Cerebellum (tissue), 4 donors: ENCODE measurements at places on chromosomes 1 and 21.

DNA sequence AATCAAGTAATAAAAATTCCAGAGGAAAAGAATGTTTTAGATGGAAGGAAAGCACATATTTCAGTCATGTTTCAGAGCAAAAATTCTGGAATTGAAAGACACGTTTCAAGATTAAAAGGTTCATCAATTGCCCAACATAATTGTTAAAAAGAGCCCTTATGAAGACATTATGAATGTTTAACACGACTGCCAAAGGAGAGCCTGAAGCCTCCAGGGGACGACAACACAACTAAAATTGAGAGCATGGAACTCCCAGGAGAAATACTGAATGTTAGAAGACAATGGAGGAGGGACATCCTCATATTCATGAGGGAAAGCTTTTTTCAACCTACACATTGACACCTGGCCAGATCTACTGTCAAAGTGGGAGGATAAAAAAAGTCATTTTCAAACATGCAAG is 16.0 kb downstream of the OR2T11 start:
- no peak for DNase-seq

DNA sequence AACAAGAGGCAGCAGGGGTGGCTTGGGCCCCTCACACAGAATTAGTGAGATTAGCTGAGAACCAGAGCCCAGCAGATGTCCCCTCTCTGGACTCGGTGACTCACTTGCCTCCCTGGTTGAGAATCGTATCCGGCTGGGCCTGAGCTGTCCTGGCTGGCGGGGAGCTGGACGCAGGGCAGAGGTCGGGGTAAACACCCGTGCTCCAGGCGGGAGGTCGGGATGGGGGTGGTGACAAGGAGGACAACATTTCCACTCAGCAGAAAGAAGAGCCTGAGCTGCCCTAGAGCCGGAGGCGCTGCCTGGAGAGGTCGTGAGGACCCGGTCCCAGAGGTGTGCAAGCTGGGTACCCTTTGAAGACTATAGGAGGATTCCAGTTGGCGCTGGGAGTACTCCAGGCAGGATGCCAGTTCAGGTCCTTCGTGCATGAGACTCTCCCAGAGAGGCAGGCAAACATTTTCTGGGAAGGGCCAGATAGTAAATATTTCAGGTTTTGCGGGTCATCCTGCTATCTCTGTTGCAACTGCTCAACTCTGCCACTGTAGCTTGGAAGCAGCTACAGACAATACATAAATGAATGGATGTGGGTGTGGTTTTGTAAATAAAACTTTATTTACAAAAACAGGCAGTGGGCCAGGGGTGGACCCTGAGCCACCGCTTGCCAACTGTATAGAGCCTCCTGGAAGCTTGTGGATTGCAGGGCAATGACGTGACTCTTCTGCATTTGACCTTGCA is 116.8 kb upstream of the WNT4 start:
- no peak for DNase-seq

GRCh38 chr1:27517907-27518718 is 28.1 kb upstream of the WASF2 start:
- DNase-seq: no peak

DNA sequence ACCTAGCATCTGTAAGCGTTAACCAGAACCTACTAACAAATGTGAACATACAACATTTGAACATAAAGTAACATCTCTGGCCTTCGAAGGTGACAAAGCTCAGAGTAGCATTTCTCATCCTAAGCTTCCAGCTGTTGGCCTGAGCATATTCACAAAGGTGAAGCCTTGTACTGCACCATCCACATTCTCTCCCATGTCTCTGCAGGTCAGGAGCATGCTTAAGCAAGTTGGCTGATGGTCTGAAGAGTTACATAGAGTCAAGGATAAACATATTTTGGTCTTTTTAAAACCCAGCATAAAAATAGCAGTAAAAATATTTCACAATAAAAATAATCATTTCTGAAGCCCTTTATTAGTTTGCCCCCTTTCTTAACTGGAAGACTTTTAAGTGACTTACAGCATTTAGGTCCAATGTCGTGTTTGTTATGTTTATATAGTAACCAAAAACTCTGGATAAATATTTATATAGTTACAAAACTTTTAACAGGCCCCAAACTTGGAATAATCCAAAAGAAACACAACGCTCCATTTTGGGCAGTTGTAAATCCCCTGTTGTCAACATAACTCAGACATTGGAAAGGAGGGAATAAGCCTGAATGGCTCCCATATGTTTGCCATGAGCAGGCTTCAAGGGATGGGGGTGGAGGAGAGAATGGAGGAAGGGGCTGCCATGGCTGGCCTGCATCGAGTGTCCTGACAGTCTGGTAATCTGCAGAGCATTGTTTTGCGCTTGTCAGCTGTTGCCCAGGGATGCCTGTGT is 42.8 kb upstream of the ENAH start:
- DNase-seq: no peak

DNA sequence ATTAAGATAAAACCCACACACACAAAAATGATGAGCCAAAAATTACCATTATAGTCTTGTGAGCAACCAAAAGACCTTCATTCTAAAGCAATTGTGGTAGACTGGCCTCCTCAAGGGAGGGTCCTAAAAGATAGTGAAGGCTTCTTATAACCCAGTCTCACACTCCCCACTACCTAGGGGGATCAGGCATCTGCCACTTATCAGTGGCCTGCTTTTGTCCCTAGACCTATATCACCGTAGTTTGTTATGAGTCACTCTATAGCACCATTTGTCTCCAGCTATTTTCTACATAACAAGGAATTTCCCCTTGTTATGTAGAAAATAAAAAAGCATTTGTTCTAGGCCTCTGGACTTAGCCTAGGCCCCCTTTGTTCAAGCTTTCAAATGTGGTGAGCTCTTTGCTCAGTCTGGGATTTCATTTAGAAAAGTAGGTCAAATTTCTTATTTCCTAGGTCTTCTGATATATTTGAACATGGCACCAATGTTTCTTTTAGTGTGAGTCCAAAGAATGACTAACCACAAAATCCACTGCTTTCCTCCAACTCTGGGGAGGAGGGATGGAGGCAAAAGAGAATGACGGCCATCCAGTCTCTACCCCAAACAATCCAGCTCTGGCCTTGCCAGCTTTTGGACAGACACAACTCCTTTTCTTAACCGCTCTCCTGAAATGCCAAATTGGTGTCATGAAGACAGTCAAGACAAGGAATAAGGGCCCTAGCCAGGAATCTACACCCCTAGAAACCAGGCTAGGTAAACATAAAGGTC is 8.9 kb downstream of the ADAR start:
- DNase-seq: no peak

GRCh38 chr1:230627767-230628166 is 14.5 kb upstream of the COG2 start:
- DNase-seq: no peak

DNA sequence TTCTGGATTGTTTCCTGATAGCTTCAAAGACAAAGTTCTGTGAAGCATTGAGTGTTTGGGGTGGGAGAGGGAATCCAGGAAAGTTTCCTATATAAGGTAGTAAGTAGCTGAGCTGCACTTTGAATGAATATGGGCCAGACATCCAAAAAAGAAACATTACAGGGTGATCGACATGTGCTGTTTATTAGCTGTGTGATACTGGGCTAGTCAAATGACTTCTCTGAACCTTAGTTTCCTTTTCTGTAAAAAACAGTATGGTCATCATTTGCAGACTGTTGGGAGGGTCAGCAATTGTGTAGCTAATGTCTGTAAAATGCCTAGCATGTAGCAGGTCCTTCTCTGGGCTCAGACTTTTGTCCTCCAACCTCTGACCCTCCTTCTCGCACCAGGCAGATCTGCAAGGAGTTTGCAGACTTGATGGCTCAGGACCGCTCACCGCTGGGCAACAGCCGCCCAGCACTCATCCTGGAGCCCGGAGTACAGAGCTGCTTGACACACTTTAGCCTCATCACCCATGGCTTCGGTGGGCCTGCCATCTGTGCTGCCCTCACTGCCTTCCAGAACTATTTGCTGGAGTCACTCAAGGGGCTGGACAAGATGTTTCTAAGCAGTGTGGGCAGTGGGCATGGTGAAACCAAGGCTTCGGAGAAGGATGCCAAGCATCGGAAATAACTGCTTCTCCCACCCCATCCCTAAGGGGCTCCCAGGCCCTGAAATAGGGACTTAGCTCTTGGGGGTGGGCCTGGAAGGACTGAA is 21.1 kb downstream of the TFAP2E start:
- no peak for DNase-seq

- peak; percentile 98 for DNase-seq
Measured at GRCh38 chr1:155244368-155245162, 10.7 kb downstream of the ENTREP3 start.

- no peak for DNase-seq
Measured at GRCh38 chr1:195053478-195053877, 1554.8 kb downstream of the KCNT2 start.

- DNase-seq: no peak
Measured at GRCh38 chr1:99004861-99005442, at the start of gene PLPPR5. Gene PLPPR5 (minus strand): TSS chr1:99004861. CDS start chr1:99004671, 190 bp downstream.

DNA sequence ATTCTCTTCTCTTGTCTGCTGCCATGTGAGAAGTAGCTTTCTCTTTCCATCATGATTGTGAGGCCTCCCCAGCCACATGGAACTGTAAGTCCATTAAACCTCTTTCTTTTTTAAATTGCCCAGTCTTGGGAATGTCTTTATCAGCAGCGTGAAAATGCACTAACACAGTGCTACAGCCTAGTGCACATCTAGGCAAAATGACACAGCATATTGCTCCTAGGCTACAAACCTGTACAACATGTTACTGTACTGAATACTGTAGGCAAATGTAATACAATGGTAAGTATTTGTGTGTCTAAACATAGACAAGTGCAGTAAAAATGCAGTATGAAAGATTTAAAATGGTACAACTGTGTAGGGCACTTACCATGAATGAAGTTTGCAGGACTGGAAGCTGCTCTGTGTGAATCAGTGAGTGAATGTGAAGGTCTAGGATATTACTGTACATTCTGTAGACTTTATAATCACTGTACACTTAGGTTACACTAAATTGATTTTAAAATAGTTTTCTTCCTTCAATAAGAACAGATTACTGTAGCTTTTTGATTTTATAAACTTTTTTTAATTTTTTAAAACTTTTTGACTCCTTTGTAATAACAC is 69.4 kb downstream of the RGS21 start:
- DNase-seq: no peak

DNA sequence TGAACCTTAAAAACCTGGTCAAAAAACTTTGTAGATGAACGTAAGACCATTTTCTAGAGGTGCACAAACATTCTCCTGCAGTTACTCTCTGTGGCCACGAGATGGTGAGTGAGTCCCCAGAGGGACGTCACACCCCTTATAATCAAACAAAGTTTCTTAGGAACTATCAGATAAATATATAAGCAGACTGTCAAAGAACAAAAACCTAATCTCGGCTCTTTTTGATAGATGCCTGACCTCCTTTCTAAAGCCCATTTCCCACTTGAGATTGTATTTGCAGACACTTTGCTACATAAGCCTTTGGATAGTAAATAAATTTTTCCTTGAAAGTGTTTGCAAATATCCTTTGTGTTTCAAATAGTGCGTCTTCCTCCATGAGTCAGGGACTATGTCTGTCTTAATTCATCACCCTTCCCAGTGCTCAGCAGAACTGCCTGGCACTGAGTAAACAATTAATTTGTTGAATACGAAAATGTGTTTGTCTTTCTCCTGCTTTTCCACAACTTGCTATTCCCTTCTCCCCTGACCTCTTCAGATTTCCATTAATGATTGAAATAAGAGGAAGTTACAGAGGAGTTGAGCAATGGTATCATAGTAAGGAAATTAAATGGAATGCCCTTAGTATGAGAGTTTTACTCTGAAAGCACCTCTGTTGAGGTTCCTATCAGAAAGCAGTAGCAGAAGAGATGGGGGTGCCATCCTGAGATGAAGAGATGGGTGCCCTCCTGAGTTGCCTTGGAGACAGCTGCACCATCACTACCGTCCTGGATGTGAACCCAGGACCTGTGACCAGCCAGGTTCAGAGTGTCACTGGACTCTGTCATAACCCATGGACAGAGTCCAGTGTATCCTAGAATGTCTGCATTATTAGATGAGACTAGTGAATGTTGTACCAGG is 57.8 kb upstream of the RAVER2 start:
- DNase-seq: peak; percentile 45

GRCh38 chr1:31577515-31578192 is 1.3 kb downstream of the TINAGL1 start:
- no peak for DNase-seq

DNA sequence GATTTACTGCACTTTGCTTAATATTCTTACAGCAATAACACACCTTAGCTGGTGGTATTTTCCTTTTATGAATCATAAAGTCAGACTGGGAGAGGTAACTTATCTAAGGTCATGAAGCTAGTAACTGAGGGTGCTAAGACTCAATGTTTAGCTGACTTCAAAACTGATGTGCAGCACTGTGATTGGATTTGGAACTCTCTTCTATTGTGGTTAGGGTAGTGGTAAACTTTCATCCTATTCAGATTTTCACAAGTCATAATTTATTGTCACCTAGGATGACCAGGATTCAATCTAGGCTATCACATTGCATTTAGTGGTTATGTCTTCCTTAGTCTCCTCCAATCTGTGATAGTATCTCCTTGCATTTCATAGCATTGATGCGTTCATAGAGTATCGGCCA is 18.9 kb downstream of the EPB41 start:
- DNase-seq: no peak

GRCh38 chr1:168392958-168393549 is 112.4 kb downstream of the TBX19 start:
- no peak for DNase-seq

DNA sequence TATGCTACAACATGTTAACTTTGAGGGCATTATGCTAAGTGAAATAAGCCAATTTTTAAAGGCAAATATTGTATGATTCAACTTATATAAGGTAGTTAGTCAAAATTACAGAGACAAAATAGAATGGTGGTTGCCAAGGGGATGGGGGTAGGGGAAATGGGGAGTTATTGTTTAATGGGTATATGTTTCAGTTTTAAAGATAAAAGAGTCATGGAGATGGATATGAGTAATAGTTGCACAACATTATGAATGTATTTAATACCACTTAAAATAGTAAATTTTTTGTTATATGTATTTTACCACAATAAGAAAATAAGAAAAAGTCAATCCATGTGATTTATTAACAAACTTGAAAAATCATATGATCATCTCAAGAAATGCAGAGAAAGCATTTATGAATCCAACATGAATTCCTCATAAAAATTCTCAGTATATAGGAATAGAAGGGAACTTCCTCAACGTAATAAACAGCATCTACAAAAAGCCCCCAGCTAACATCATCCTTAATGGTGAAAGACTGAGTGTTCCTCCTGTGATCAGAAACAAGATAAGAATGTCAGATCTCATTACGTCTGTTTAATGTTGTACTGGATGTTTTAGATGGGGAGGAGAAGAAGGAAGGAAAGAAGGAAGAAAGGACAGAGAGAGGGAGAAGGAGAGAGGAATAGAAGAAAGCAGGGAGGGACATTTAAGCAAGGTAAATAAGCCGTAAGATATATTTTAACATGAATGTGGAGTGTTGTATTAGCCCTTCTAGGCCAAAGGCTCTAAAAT is 6.7 kb upstream of the TSEN15 start:
- no peak for DNase-seq
